Kasumi-1 (cell line): ENCODE measurements at places on chromosomes 2 and 18.

- no peak for DNase-seq
Measured at GRCh38 chr18:78126106-78126505, 853.5 kb upstream of the SALL3 start.

DNA sequence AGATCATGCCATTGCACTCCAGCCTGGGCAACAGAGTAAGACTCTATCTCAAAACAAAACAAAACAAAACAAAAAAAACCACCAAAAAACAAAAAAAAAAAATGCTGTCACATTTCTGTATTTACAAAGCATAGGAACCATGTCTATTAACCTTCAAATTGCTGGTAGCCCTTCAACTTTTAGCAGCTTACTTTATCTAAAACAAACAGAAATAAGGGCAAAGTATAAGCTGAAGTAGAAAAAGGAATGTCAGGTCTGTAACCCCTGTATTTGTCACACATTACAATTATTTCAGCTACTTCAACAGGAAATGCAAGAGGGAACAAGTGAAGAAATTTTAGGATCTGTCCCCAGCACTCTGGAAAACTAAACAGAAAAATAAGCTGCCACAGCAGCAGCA, 25.4 kb downstream of the TYMS start:
- DNase-seq = no peak

- DNase-seq = no peak
Measured at GRCh38 chr2:75920859-75921551, 210.3 kb upstream of the GCFC2 start.

- no peak for DNase-seq
Measured at GRCh38 chr2:54908591-54908990, 141.7 kb downstream of the RTN4 start.

DNA sequence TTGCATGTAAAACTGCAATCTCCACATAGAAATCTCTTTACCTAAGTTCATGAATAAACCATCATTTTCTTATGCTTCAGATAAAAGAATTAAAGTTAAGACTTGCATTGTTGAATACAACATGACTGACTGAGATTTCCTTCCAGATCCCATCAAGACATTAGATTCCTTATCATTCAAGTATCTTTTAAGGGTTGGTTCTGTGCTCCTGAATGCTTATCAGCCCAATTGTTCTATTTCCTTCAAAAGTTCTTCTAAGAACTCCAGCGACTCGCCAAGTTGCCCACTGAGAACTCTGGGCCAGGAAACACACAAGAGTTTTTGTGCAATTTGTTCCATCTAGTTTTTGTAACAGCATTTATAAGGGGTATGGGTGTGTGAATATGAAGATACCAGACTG, 120.3 kb downstream of the RBMS1 start:
- DNase-seq = no peak

DNA sequence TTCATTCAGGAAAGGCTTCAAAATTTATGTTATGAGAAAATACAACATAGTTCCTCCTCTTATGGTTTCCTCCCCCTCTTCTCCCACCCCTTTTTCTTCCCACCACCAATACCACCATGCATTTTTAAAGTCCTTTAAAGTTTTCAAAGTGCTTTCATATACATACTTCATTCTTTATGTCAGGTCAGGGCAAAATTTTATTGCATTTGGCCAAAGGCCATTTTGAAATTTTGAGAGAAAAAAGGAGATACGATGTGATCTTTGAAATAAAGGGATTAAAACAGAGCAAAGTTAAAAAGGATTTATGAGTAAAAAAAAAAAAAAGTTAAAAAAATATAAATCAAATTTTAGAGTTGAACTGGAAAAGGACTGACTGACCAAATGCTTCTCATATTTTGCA, 792.5 kb upstream of the FANCL start:
- DNase-seq = no peak

DNA sequence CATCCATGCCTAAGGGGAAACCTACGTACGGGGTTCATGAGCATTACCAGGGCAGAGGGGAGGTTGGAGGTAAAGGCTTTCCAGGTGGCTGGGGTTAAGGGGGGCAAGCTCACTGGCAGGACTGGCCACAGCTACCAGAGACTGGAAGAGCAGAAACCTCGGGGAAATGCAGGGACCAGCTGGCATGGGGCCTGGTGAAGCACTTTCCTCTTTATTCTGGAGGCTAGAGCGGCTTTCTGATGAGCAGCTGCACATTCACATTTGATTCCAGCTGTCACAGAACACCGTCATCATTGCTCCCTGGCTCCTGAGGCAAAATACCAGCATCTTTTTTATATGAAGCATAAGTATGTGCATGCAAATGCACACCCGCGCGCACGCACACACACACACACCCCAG, 28.7 kb upstream of the LRRC30 start:
- DNase-seq = no peak

DNA sequence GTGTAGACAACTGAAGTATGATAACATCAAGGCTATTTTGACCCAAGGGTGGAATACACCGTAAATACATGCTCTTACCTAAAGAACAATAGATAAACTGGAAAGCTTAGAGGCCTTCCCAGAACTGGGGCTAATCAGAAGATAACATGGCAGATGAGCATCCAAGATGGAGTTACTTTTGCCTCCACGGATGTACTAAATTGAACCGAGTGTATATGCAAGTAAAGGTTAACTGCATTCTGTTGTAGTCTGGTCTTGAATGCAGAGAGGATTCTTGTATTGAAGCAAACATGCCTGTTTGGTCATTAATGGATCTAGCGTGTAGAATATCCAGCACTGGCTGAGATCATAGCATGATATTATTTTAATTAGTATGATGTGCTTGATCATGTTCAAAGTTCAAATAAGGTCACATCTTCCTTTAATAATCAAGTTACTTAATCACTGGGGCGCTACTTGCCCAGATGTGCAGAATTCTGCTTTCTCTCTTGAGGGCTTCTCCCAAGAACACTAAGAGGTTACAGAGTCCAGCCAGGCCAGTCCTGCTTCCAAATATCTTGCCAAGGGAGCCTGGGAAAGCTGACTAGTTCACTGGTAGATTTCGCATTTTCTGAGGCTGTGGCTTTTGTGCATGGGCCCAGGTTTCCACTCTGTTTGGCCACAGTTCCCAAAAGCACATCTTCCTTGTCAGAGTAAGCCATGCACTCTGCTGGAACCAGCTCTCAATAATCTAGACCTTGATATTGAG, 37.5 kb upstream of the ACSL3 start:
- DNase-seq = no peak

DNA sequence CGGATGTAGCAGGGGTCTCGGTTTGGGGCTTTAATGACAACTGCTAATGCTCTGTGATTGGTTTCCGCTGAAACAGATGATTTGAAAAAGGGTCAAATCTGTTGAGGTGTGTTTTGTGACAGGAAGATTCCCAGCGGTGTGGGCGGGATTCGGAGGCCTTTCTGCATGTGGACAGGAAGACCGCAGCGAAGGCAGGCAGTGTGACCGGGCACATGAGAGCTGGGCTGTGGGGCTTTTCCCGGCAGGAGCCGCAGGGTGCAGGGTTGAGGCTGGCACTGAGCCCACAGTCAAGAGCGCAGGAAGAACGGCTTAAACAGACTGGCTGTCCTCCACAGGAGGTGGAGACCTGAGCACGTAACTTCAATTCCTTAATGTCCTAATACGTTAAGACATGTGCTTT, 180.0 kb upstream of the TPO start:
- no peak for DNase-seq

DNA sequence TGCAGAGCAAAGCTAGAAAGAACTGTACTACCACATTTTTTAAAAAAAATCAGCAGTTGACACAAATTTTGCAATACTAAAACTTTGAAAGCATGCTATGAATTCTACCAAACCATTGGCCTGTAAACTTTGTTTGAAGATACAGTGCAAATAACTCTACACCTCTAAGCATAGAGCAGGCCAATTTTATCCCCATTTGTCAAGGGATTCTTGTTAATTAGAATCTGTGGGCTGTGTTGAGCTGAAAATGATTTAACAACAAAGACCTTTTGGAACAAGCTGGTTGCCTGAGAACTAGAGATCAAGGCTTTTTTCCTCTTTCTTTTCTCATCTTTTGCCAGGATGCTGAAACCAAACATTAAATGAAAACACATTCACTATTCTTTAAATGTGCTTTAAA, 886.0 kb upstream of the CDH2 start:
- DNase-seq = no peak

DNA sequence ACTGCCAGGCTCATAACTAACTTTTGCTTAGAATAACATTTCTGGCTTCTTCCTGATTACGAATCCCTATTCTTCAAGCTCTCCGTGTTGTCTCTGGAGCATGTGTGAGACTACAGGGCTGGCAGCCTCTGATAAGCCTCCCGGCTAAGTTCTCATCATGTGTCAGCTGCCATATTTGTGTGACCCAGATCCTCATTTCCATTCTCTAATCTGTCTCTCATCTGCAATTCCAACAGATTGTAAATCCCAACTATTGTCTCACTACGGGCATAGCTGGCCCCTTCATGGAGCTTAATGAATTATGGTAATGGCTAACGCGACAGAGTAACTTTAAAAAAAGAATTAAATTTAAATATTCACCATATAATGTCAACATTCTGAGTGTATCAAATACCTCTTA, 165.4 kb downstream of the CMPK2 start:
- no peak for DNase-seq

GRCh38 chr2:128630974-128631697, 312.5 kb upstream of the HS6ST1 start:
- no peak for DNase-seq

DNA sequence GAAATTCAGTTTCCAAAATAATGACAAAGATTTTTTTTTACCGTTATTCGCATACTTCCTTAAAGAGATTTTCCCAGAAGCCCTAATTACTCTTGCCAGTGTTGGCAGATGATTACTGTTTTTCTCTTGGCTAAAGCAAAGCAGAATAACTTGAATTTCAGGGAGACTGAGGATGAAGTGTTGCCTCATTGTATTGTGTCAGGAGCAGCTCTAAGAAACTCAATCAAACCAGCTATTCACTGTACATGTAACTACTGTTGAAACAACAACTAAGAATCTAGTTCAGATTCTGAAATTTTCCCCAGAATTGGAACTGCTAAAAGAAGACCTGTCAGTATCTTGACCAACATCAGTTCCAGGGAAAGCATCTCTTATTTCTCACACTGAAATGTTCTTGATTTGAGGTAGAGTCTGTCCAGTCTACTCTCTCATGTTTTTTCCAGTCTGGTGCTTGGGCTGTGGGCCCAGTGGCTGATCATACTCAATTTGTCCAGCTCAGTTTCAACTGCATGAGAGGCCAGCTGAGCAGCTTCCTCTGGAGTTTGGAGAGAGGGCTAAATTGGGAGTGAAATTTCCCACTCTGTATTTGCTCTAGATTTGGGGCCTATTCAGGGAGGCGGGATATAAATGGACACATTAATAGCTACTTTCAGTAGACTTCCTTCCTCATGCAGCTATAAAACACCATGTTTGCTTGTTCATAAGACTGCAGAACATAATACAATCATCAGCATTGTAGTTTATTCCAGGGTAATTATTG, 78.5 kb downstream of the PPP1R1C start:
- DNase-seq = no peak

DNA sequence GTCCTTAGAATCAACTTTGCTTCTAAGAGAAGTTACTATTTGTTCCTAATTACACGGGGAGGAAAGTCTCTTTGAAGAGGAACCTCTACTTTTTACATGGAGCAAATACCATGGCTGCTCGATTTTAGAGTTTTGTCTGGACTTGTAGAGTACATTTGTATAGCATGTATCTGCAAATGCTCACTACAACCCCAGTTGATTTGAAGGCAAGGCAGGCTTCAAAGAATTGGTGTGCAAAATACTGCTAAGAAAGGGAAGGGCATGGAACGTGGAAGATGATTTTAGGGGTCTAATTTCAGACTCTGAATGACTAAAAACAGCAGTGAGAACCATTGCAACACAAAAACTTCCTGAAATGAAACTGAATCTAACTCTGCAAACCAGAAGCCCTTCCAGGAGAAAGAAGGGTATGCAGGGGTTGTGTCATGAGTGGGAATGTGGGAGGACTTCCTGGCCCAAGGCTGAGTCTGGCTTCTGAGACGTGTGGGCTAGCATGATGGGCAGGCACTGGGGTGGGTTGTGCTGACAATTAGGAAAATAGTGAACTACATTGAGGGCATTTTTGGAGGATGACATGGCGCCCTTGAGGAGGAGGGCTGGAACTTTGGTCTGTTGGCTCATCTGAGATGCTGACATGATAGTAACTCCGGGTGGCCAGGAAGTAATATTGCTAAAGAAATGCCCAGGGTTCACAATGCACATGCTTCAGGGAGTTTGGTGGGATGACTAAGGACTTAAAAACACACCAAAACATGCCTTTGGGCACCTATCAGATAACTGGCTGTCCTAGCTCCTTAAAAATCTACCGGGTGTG, 18.9 kb upstream of the IL1R2 start:
- peak; percentile 81 for DNase-seq

DNA sequence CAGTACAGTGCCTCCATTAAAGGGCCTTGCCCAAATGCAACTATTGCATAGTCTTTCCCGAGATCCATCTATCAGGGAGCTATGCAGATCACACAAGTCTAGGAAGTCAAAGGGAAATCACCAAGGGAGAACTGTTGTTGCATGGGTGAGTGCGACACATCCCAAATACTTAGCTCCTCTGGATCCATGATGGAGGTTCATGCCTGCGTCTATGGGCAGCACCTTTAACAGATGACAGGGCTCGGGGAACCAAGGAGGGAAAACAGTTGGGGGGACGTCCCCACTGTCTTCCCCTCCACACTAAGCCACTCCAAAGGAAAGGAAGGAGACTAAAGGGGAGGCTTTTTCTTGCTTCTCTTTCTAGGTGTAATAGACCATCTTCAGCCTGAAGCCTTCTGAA, 552.8 kb upstream of the PKDCC start:
- no peak for DNase-seq

DNA sequence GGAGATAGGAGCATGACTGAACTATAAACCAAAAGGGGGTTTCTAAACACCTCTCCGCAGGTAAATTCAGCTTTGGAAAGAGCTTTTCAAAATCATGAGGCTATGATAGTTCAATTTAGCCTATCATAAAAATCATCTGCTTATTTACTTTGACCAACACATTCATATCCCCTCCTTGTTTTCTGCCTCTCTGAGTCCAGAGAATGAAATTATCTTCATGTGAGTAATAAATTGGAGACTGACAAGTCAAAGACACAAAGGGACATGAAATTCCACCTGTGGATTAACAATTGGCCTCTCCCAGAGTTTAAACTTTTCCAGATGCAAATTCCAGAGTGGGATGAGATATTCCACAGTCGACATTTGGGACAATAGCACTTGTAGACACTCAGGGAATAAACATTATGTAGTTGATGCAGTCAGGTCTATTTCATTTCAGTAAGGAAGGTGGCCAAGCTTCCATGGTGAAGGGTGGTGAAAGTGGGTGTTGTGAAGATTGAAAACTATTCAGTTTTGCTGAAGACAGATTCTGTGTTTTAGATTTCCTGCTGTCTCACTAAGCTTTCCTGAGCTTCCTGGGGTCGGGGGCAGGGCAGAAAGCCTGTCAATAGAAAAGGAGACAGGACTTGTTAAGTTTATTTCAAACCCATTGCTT, 84.7 kb downstream of the CDC42EP3 start:
- no peak for DNase-seq

DNA sequence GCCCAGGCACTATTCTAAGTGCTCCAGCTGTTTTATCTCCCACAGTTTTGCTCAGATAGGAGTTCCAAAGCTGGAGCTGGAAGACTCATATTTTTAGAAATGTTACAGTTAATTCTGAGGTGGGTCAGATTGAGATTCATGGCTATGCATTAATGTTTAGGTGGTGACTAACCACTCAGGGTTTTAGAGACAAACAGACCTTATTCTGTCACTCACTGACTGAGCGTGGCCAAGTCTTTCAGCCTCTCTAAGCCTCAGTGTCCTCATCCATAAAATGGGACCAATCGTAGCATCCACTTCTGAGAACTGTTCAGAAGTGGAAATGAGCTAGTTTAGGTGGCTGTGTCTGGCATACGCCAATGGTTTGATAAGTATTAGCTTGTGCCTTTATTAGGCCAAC, 4.3 kb upstream of the CASP8 start:
- DNase-seq = no peak
